ENCODE measurements at places on chromosomes 4 and X.
A peak's percentile ranks its signal among the peaks of the same experiment; 100 is the strongest.

- no peak for DNase-seq
These were observed 78.4 kb upstream of the FUNDC1 start for GRCh38 chrX:44621078-44621477.

- no peak for DNase-seq
These were observed 45.8 kb downstream of the ANXA10 start for GRCh38 chr4:168138143-168138542.

GRCh38 chrX:150506486-150506885 is 61.9 kb upstream of the MTM1 start:
- no peak for DNase-seq

- peak; percentile 41 for DNase-seq
These were observed 49.1 kb upstream of the FBXW7 start for GRCh38 chr4:152585023-152585441.

DNA sequence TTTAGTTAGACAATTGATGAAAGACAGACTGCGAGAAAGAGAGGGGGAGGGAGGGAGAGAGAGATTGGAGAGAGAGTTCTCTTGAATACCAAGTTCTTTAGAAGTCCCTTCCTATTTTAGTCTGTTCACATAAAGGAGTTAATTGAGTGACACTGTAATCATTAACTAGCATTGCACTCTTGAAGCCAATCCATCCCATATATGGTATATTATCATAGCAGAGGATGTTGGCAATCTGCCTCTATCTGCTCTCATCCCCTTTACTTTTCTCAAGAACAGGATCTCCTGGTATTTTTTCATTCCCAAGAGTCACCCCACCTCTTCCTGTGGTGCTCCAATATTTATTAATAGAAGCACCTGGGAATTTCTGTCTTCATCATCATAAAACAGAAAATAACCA is 959.6 kb upstream of the NDST4 start:
- no peak for DNase-seq

DNA sequence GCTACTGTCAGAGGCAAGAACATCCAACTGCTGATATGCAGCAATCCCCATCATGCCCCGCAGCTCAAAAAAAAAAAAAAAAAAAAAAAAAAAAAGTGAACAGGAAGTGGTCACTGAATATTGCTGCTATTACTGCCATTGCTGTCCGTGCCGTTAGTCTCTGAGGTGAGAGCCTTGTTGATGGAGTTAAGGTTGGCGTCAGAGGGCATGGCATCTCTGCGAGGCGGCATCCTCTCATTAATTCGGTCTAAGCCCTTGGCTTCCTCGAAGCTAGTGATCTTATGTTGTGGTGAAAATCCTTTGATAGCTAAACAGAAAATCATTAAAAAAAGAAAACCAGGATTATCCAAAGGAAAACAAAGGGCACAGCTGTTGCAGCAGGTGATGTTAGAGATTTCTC is 321.6 kb downstream of the PPP3CA start:
- DNase-seq: no peak

GRCh38 chr4:124642846-124643245 is 69.7 kb downstream of the ANKRD50 start:
- no peak for DNase-seq

DNA sequence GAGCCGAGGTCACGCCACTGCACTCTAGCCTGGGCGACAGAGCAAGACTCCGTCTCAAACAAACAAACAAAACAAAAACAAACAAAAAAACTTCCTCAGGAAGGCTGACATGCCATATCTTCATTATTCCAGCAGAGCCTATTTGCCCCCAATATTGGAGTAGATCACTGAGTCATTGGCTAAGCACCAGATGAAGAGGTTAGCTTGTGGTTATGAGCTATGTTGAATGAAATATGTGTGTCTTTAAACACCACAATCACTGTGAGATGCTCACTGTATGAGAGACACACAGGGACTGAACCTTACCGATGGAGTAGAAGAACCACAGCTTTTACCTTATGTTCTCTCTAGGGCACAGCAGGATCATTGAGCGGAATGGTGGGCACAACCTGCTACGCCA is 122.1 kb upstream of the EOLA2 start:
- DNase-seq: no peak

DNA sequence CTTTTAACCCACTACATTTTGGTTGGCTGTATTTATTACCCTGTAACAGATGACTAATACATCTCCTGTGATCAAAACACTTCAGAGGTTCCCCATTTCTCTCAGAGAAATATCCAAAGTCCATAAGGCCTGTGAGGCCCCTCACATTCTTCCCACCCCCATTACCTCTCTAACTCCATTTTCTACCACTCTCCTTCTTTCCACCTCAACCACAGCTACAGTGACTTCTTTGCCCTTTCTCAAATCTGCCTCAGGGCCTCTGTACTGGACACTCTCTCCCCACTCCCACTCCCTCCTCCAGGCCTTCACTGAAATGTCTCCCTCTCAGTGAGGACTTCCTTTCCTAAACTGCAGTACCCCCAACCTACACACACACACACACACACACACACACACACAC is 8.4 kb upstream of the TMEM144 start:
- DNase-seq: no peak

DNA sequence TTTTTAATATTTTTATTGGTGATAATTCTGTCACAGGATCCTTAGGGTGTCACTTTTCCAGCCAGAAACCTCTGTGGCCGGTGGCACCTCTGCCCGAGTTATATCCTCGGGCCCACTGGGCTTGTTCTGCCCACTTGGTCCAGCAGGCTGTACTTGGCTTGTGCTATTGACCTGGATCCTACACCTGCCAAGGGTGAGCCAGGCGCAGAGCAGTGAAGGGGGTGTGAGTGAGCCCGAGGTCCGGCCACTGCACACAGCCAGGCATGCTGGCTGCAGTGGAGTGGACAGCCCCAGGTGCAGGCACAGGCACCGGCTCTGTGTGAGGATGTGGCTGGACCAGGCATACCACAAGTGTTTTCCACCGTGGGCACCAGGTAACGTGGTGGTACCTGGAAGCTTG is 54.7 kb upstream of the NUDT6 start:
- DNase-seq: no peak

DNA sequence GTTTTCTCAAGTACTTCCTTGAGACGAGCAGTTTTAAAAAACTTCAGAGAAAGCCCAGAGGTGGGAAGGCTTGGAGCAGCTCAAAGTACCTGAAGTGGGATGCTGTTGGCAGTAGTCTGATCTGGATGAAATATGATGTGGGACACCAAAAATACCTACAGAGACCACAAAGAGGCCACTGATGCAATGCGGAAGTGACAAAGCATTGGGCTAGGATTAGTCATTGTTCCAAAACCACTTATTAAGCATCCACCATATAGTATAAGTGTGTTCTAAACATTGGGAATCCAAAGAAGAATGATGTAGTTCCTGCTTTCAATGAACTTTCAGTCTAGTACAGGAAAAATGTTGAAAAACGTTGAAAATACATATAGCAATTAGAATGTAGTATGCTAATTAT is 386.1 kb upstream of the CNKSR2 start:
- no peak for DNase-seq

GRCh38 chr4:105657117-105657765 is 51.2 kb downstream of the INTS12 start:
- no peak for DNase-seq

DNA sequence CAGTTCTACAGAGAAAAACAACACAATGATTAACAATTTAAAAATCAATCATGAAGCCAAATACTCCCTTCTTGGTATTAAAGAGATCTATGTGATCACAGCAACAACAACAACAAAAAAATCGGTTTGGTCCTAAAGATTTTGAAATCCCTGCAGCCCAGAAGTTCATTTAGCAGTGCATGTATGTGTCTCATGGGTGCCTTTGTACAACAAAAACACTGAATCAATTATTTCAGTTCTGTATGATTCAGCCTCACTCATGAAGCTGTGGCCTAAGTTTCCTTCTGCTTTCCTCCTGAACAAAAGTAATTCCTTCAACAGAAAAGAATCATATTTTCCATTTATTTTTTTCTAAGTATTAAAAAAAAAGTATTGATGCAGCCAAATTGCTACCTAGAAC is 393.4 kb upstream of the NDST3 start:
- no peak for DNase-seq

DNA sequence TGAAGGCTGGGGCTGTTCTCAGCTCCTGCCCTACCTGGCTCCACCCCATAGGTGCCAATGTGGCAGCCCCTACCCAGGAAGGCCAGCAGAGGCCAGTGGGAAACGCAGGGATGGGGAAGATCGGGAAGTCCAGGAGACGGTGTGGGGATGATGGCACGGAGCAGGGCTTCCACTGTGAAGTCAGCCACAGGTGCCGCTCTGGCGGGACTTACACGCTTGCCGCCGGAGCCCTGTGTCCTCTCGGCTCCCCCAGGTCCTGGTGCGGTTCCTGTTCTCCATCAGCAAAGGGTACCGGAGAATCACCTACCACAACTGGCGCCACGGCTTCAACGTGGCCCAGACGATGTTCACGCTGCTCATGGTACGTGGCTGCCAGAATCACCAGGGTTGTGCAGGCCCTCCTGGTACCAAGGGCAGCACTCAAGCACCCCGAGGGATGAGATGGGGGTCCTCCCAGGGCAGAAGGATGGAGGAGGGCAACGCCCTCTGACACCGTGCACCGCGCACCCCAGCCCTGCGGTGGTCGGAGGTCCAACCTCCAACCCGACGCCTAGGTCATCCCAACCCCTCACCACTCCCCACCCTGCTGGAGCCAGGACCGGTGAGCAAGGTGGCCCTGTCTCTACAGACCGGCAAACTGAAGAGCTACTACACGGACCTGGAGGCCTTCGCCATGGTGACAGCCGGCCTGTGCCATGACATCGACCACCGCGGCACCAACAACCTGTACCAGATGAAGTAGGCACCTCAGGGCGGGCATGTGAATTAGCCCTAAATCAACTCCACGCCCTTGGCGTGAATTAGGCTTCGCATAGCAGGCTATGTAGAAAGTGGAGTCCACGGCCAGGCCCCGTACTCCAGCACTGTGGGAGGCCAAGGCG is 12.0 kb downstream of the ATP5ME start:
- no peak for DNase-seq

DNA sequence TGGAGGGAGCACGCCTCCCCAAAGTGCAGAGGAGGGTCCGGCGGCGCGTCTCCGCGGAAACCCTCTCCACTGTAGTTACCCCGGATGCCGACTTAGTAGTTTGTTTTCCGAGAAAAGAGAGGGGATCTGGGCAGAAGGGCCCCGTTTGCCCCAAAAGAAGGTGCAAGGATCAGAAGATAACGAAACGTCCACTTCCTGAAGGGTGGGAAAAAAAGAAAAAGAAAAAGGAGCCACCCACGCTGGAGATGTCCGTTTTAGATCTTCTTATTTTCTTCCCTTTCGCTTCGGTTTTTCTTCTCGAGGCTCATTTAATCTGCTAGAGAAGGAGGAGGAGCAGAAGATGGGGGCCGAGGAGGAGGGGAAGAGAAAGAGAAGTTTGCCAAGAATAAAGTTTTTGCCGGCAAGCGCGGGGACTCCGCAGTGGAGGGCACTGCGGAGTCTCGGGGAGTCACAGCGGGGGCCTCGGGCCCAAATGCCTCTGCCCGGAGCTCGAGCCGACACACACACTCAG is 517 bp downstream of the LEF1 start:
- DNase-seq: no peak

GRCh38 chr4:122762520-122762919 is 30.0 kb downstream of the BBS12 start:
- DNase-seq: no peak

DNA sequence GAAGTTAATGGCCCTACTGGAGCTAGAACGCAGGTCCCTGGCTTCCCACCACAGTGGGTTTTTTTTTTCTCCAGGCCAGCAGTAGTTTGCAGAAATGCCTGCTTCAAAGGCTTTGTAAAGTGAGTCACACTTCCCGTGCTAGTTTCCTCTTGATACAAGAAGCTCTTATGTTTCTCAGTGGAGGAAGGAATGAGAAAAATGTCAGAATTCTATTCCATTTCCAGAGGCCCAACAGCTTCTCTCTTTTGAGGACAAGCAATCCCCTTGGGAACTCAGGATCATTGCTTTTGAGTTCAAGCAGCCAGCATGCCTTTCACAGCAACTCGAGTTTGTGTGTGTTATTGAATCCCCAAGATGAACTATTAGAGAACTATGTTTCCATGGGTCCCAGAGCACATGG is 134.3 kb downstream of the GUCY2F start:
- DNase-seq: peak; percentile 25

DNA sequence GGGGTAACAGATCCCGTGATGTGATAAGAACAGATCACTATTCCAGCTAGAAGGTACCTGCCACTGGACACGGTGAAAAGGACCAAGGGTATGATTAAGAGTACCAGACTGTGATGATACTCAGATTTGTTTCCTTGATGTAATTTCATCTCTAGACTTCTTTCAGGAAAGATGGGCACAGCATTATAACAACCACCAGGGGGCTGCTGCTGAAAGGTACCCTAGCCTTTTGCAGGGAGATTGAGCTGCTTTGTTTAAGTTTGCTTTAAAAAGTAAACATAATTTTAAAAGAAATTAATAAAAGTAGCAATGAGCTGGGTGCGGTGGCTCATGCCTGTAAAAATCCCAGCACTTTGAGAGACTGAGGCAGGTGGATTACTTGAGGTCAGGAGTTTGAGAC is 145.4 kb downstream of the EMCN start:
- no peak for DNase-seq

DNA sequence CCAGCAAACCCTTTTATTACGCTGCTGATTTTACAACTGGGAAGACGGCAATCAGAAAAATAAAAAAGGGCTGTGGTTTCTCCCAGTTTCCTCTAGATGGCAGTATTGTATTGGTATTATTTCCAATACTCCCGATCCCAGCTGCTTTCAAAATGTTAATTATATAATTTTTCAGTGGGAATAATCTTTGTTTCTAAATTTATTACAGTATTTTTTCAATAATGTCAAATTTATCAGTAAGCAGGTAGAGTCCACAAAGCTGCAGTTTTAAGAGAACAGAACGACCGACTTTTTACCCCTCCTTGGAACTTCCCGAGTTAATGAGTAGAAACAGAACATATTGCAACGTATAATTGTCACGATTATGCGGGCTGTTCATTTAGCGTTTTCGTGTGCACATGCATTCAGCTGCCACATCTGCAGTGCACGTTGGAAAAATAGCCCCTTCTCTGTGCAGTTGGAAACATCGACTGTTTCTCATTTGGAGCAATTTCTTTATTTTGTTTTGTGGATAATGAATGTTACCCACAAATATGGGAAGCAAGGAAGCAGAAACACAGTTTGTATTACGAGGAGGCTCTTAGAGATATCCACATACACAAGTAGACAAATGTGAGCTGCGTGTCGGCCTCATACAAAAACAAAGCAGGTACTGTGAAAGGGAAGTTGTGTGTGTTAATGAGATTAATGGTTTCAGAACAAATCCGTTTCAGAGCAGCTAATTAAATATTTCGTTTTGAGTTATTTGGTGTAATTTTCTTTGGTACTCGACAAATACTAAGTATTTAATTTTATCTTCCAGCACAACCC is 188.0 kb downstream of the STIM2 start:
- peak; percentile 62 for DNase-seq

GRCh38 chrX:18360867-18361266 is 6.4 kb upstream of the SCML2 start:
- DNase-seq: no peak

DNA sequence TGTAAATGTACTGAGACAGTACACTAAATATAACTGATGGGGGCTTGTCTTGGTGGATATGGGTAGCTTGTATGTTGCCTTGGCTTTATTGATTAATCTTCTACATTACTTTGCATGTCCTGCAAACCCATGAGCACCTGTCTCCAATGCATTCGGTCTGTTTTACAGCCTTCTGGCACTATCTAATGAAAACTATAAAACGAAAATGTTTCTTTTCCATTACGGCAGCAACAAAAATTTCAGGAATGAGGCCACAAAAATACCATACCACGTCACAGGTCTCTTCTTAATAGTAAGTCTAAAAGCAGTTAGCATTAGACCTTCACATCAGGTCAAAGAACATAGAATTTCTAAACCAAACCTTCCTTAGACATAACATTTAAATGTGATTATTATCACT is 49.8 kb downstream of the EDNRA start:
- no peak for DNase-seq

Data from lung (tissue), 17 donors.